ENCODE measurements at places on chromosomes 12 and 14.

DNA sequence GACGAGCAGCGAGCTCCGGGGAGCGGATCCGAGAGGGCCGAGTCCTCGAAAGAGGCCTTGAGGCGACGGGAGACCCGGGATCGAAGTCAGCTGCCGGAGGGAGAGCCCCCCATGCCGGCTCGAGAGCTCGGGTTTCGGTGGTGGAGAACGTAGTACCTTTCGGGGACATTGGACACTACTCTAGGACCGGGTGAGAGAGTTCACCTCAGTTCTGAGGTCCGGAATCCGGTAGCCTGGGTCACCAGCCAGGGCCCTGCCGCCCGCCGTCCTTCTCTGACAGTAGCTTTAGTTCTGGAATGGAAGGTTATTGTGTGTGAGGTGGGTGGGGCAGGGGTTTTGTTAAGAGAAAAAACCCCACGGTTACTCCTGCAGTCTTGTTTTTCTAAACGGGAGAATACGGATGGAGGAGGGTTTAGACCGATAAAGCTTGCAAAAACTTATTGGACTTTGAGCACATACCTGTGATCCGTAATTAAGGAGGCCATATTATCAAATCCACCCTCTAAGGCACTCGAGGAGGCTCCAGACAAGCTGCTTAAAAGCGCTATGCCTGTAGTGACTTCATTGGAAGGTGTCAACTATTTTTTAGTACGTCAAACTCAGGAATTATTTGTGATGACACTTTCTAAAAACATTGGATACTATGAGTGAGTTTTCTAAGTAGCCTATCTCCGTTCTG lies 765 bp downstream of the SCYL2 start:
- peak; percentile 56 for DNase-seq

GRCh38 chr14:104135904-104136471 lies 2.4 kb upstream of the KIF26A start:
- DNase-seq, result no peak

DNA sequence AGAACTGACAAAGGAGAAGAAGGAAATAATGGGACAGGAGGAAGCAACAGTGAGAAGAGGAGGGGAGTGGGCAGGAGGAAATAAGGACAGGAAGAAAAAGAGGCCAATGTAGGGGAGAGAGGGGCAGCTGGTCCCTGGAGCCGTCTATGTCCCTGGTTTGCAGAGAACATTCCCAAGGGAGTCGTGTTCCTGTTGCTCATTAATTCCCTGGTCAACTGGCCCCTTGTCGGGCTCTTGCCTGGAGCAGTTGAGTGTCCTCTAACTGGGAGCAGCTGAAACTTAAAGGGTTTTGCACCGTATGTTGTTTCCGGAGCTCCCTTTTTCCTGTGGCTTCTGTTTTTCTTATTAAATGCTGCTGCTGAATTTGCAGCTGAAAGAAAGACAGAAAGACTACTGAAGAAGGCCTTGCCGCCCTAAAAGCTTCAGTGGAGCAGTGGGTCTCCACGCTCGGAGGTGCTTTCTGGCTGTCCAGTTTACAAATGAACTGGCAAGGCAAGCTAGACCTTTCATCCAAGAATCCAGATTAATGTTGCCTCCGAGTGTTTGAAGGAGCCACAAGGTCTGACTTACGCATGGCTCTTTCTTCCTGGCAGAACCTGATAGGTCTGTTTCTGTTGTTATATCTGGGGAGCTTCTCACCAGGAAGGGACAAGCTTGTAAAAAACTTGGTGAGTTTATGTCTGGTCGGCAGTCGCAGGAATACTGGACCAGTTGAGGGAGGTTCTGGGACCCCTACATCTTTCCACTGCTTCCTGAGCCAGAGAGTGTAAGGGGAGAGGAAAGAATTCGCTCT lies 146.2 kb upstream of the RFLNA start:
- no peak for DNase-seq

- no peak for DNase-seq
Measured at GRCh38 chr12:57119294-57120085, 8.3 kb upstream of the STAT6 start.

DNA sequence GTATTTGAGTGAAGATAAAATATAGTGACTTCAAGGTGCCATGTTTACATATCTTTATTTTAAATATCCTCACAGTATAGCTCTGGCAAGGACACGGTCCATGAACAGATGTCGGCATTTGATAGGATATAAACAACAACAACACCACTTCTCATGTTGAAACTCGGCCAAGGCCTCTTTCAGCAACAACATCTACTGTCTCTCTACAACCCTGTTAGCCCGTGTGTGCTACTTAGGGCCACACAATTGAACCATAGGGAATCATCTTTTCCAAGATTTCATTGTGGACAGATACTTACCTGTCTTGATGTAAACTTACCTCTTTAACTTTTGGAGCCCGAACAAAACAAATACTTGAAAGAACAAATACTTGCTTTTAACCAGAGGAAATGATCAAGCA lies 168.7 kb upstream of the SSTR1 start:
- DNase-seq, result no peak

DNA sequence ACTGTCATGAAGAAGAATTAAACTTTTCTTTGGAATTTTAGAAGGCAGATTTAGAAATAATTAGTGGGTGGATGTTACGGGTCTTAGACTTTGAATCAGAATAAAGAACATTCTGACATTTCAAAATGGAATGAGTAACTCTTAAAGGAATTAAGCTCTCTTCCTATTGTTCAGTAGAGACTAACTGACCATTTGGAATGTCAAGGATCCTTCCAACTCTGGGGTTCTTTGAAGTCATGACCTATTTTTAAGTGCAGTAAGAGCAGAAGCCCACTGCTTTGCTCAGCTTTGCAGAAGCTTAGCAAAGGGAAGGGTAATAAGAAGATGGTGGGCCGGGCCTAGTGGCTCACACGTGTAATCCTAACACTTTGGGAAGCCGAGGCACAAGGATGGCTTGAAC lies 4.0 kb downstream of the CHURC1 start:
- no peak for DNase-seq
